ENCODE measurements at places on chromosomes 3 and 15.

DNA sequence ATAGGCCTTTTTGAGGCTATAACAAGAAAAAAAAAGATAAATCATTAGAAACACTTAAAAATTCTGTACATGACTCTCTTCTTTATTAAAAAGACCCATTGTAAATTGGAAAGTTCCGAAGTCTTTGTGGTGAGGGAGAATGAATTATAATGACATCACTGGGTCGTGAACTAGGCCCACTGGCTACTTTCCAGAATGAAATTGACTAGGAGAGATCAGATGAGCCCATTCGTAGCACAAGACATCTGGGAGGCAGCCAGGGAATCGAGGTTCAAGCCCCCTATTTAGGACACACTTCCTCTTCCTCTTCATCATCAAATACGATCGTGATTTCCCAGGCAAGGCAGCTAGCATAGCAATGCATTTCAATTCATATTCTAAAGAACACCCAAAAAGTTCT is 889.8 kb upstream of the NR2F2 start:
- no peak for DNase-seq

GRCh38 chr15:78766041-78766440 is 45.2 kb downstream of the ADAMTS7 start:
- no peak for DNase-seq

DNA sequence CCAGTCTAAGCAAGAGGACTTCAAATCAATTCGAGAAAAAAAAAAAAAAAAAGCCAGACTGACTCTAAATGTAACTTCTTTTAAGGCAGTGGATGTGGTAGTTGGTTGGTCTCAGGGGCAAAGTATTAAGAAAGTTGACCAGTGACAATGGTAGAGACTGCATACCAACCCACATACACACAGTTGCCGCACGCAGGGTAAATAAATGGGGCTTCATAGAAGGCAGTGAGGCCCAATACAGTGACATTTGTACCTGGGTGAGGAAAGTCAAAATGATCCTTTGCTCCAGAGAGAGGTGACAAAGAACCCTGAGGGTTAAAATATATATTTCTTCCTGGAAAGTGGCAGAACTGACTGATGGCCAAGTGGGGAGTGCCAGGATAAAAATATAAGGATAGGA is 100.8 kb upstream of the MEX3B start:
- no peak for DNase-seq

DNA sequence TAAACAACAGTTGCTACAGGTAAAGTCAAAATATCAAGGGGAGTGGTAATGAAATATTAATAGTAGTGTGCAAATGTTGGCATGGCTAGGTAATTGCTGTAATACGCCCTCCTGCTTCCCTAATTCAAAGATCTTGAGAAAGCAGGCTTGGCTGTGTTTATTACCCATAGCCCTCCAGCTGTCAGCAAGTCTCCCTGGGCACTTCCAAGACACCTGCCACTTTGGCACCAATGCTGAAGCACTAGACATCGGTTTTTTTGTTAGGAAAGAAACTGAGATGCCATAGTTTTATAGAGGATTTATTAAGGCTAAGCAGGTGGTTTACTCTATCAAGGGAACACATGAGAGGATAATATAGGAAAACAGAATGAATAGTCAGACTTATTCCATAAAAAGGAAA is 64.4 kb downstream of the P2RY1 start:
- DNase-seq = no peak

- DNase-seq = no peak
Observed at GRCh38 chr3:195086885-195087284, 184.1 kb downstream of the XXYLT1 start.

DNA sequence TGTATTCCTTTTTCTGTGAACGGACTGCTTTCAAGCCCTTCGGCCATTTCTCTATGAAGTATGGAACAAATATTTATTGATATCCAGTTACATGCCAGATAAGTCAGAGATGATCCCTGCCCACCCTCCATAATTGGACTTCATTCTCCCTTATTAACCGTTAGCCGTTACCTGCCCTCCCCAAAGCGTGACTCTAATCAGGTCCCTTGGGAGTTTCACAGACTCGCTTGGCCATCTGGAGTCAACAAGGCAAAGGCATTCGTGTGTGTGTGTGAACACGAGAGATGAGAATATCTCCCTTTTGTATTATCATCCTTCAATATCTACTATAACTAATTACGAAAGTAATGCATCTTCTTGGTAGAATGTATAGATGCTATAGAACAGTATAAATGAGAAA is 314.5 kb downstream of the TLE3 start:
- DNase-seq = no peak

GRCh38 chr15:42106288-42106687 is 11.9 kb upstream of the PLA2G4D start:
- no peak for DNase-seq

- DNase-seq = no peak
Observed at GRCh38 chr3:66018057-66019033, 20.4 kb downstream of the MAGI1 start.

DNA sequence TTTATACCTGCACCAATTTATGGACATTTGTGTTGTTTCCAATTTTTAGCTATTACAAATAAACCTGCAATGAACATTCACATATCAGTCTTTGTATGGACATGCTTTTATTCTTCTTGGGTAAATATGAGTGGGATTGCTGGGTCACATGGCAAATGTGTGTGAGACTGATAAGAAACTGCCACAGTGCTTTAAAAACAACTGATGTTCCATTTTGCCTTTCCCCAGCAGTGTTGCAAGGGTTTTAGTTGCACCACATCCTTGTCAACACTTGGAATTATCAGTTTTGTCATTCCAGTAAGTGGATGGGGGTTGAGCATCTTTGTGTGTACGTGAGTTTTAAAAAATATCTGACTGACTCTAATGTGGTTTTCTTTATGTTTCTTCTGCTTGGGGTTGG is 191.2 kb downstream of the PLCL2 start:
- DNase-seq = no peak

GRCh38 chr3:108100906-108101660 is 10.3 kb upstream of the CD47 start:
- DNase-seq = no peak

- no peak for DNase-seq
Observed at GRCh38 chr15:77507911-77508310, 87.2 kb downstream of the HMG20A start.

DNA sequence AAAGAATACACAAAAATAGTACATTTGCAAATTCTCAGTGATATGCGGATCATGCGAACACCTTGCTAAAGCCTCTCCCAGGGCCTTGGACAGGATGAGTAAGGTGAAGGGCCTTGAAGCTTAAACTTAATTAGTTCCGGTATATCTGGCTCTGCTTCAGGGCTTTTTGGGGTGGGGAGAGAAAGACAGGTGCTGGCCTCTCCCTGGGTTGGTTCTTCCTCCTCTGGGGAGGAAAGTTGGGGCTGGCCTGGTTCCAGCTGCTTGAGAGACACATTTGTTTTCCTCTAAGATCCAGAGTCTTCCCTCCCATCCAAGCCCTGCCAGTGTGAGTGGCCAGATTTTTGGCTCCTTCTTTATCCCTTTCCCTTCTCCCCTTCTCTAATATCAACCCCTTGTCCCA is 64.7 kb upstream of the EPHB3 start:
- no peak for DNase-seq

DNA sequence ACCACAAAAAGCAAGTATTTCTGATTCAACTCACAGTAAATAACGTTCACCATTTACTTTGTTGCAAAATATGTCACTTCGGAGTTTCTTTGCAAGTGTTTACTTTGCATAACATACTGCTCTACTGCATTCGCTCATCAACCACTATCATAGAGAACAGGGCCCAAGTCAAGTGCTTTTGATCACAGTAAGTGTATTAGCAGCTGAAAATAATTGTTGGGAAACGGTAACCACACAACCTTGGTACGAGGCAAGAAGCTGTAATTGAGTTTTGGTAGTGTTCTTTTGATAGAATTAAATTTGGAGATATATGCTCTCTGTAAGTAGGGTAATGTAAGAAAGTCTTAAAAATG is 80.1 kb downstream of the SATB1 start:
- DNase-seq = no peak

DNA sequence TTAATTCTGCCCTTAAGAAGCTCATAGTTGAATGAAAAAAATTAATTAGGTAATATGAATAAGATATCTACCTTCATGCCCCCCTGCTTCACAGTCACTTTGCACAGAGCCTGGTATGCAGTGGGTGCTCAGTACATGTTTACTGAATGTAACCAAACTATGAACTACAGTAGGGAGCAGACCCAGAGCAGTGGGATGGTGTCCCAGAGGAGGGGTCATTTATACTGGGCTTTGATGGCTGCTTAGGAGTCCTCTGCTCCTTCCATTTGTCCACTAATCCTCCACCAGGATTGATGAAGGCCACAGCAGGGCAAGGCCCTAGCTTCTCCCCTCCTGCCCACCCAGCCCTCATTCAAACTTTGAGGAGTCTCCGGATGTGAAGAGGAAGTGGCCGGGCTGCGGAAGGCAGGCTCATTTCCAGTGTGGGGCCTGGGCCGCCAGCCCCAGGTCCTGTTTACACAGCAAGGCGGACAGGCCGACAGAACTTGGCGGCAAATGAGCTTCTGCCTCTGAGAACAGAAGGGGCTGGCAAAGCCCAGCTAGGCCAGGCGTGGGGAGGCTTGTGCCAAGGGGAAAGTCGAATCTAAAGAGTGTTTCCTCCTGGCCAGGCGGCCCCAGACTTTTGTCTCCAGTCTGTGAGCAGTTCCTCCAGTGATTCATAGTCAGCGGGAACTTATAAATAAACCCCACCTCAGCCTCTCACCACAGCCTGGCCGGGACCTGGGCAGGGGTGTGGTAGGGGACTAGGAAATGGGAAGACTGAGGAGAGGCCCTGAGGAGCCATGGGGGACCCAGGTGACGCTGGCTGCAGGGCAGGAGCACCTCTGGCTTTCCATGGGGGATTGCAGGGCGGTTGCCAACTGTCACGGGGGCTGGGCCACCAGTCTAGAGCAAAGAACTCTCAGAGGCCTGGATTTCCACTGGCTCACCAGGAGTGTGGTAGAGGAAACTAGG is 51.6 kb upstream of the LCTL start:
- peak; percentile 92 for DNase-seq

DNA sequence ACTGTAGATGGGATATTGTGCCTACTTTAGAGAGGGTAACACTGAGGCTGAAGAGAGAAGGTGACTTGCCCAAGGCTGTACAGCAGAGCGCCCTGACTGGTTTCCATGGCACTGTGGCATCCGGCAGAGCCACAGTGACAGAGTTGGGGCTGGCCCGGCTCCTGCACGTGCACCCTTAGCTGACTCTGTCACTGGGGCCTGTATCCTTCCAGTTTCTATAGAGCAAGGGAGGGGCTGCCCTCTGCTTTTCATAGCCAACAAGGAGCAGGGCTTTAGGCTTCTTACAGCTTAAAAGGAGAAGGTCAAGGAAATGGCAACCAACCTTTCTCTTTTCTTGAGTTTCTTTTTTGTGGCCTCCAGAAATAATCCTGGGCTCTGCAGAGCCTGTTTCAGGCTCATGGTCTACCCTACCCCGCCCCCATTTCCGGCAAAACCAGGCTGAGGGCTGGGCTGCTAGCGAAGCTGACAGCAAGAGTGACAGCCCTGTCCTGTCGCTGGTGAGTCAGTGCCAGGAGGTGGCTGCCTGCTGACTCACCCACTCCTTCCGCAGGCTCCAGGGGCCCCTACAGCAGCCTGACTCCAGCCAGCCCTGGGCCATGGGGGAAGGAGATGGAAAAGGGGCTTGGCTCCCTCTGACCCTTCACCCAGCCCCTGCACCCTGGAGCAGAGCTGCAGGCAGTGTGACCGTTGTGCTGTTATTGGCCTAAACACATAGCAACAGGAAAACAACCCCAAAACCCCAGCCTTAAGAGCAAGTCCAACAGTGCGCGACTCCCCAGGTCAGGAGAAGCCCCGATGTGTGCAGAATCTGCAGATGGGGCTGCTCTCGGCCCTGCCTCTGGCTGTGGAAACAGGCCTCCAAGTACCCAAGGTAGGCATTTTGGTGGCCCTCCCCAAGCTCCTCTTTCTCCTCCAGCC is 29.8 kb downstream of the SLC6A6 start:
- peak; percentile 69 for DNase-seq

GRCh38 chr15:100049936-100050876 is 291.6 kb downstream of the ADAMTS17 start:
- no peak for DNase-seq

DNA sequence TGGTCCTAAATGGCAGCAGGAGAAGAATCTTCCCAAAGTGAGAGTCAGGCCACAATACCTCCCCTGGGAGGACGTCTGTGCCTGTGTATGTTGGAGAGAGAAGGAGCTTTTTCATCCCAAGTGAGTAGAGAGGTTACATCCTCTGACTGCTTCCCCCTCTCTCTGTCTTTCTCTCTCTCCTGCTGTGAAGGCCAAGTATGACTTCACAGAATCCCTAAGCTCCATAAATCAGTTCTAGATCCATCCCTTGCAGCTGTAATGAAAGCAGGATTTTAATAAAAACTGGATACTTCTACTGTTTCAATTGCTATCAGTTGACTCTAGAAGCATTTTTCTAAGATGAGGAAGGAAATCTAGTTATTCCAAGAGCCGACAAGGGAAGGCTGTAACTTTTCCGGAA is 389.1 kb upstream of the PROK2 start:
- DNase-seq = no peak

GRCh38 chr15:78033864-78034263 is 43.6 kb downstream of the TBC1D2B start:
- no peak for DNase-seq

- DNase-seq = no peak
Observed at GRCh38 chr15:78641102-78641748, at the start of gene CHRNB4. TSS of gene CHRNB4 (minus strand) at chr15:78641210. CDS start at chr15:78641133, 77 bp downstream.

GRCh38 chr3:30455840-30456239 is 150.6 kb upstream of the TGFBR2 start:
- no peak for DNase-seq

- no peak for DNase-seq
Observed at GRCh38 chr15:45457220-45457619, 65.3 kb downstream of the SLC30A4 start.

DNA sequence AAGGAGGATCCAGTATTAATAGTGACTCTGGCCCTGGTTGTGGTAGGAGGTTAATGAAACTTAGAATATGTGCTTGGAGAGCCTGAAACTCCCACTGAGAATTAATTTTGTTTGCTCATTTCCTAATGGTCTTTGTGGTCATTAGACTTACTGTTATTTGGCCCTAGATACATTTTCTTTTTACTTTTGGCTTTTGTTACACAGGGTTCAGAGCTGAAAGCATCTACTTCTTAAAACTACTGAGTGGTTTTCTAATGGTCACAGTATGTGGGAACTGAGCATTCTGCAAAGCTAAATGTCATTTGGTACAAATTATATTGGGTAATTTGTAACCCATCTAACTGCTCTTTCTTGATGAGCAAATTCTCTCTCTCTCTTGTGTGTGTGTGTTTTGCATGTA is 433.4 kb upstream of the IL12A start:
- no peak for DNase-seq

DNA sequence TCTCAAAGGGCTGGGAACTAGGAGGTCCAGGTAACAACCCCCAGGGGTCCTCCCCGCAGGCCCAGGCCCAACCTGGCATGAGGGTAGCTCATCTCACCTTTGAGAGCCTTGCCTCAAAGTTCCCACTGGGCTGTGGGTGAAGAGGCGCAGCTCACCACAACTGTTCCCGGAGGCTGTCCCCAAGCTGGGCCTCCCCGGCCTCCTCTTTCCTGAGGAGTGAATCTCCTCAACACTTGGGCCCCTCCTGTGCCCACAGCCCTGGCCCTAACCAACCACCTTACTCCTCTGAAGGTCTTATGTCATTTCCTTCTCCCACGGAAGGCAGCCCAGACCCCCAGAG is 27.5 kb upstream of the CORO2B start:
- no peak for DNase-seq
